Left renal pelvis (tissue), 4 donors: ENCODE measurements at places on chromosomes 12 and 14.
A peak's percentile ranks its signal among the peaks of the same experiment; 100 is the strongest.

GRCh38 chr12:109817627-109818231, 15.5 kb downstream of the TRPV4 start:
- no peak for DNase-seq

DNA sequence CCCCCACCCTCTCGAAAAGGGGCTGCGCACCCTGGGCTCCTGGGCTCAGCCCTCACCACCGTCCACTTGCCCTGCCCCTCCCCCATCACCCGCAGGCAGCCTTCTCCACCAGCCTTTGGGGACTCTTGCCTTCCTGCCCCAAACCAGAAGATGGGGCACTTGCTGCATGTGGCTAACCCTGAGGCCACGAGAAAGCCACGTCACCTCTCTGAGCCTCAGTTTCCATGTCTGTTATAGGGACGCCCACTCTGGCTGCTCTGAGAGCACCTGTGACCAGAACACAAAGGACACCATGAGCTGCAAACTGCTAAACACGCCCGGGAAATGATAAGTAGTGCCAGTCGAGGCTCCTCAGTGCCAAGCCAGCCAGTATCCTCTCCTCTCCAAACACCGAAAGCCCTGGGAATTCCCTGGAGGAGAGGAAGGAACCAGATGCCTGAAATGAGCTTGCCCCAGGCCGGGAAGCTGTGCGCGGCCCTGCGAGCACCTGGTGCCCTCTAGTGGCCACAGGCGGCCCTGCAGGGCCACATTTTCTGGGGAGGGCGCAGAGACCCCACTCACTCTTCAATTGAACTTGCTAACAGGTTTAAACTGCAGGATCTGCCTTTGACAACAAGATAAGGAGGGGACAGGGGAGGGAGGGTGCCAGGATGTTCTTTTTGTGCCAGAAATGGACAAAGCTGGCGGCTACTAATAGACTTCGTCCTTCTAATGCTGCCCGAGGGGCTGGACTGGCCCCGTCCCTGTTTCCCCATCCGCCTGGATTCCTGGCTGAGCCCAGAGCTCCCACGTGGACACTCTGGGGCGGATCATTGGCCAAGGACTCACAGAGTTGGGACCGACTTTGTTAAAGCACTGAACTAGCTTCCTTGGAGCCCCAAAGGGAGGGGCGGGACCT, 10.2 kb upstream of the SERPINA9 start:
- peak; percentile 41 for DNase-seq

- DNase-seq, result no peak
These were observed 12.1 kb upstream of the LTA4H start for GRCh38 chr12:96047229-96048211.

GRCh38 chr12:67080637-67081036, 188.5 kb upstream of the CAND1 start:
- no peak for DNase-seq
